ENCODE measurements at places on chromosomes 1 and 21.
A peak's percentile ranks its signal among the peaks of the same experiment; 100 is the strongest.

DNA sequence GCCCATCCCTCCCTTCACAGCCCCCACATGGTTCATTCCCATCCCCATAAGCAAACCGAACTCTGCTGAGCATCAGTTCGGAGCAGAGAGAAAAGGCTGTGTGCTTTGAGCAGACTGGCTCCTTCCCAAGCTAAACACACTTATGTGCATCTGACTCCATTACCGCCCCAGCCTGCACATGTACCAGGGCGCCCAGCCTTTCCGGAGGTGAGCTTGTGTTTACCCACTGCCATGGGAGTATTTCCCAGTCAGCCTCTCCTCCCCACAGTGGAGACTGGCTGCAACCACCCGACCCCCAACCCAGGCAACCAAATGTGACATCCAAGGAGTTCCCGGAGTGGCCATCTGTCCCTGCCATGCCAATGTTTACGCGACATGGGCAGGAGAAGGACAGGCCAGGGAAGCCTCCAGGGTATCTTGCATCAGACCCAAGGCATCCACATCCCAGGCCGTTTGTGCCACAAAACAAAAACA, 9.4 kb downstream of the TIAM1 start:
- H3K4me3 ChIP-seq: no peak overlapping the region
- H3K27ac ChIP-seq: no peak overlapping the region
- DNase-seq: no peak
- peaks cover 5% of the 10 kb centered on the region for H3K4me1 ChIP-seq
- peaks cover 3% of the 10 kb centered on the region for H3K36me3 ChIP-seq
- peaks cover 1% of the 10 kb centered on the region for H3K27me3 ChIP-seq

- H3K4me3 ChIP-seq: no peak overlapping the region
- no peak for DNase-seq
- peaks cover 10% of the 10 kb centered on the region for H3K4me1 ChIP-seq
- H3K36me3 ChIP-seq: peaks cover 19% of the 10 kb centered on the region
- H3K27ac ChIP-seq: no peak overlapping the region
- H3K27me3 ChIP-seq: no peaks in the 10 kb centered on the region
Measured at GRCh38 chr1:11158291-11158690, 30.9 kb upstream of the ANGPTL7 start.

- H3K4me1 ChIP-seq: no peaks in the 10 kb centered on the region
- no peaks in the 10 kb centered on the region for H3K27me3 ChIP-seq
- H3K4me3 ChIP-seq: no peak overlapping the region
- no peaks in the 10 kb centered on the region for H3K36me3 ChIP-seq
- no peak overlapping the region for H3K27ac ChIP-seq
Measured at GRCh38 chr1:173117761-173118160, 67.0 kb upstream of the TNFSF18 start.

DNA sequence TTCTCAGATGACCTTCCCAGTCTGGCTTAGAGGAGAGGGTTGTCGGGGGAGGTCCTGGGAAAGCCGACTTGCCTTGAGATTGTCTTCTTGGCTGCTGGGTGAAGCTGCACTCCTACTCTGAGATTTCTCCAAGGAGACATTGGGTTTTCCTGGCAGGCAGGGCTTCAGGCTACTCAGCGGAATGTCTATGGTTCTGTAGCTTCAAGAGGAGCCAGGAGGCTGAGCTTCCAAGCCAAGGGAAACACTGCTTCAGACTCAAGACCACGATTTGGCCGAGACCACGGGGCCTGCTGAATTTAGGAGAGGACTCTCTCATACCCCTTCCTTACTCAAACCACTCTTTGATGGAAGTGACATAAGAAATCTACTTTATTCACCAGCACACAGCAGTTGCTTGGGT, 67.8 kb downstream of the NTMT2 start:
- no peak overlapping the region for H3K4me3 ChIP-seq
- no peak for DNase-seq
- H3K4me1 ChIP-seq: no peaks in the 10 kb centered on the region
- H3K27me3 ChIP-seq: peaks cover 7% of the 10 kb centered on the region
- no peak overlapping the region for H3K27ac ChIP-seq
- H3K36me3 ChIP-seq: no peaks in the 10 kb centered on the region

- H3K4me3 ChIP-seq: no peak overlapping the region
- no peaks in the 10 kb centered on the region for H3K36me3 ChIP-seq
- no peaks in the 10 kb centered on the region for H3K27me3 ChIP-seq
- no peak overlapping the region for H3K27ac ChIP-seq
- DNase-seq: no peak
Measured at GRCh38 chr1:50183378-50184133, 74.8 kb downstream of the ELAVL4 start.

DNA sequence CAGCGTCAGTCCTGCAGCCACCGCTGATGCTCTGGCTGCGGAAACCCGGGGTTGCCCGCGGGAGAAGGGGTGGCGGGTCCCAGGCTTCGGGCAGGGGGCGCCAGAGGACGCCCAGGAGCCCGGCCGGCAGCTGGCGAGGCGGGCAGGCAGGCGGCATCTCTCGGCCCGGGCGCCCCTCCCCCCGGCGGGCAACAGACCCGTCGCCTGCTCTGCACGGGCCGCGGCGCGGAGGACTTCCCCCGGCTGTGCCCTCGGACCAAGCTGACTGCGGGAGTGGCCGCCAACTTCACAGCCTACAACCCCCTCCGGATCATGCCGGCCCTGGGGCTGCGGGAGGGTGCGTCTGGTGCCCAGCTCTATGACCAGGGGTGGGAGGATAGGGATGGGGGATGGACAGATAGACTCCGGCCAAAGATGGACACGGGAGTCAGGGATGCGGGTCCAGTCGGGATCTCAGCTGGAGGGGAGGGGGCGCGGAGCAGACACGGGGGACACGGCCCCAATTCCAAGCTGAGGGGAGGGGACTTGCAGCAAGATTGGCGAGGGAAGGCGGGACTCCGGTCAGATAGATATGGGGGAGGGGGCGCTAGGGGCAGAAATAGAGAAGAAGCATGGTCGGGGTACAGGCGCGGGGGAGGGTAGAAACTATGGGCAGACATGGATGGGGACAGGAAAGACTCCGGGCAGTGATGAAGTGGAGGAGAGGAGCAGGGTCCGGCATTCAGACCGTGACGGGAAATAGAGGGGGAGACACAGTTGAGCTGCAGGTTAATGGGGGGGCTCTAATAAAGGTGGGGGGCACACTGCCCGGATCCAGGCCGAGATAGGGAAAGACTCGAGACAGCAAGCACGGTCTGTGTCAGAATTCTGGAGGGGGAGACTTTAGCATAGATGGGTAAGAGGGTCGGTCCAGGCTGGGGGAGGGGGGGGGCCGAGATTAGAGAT, 1.1 kb downstream of the ADGRB2 start:
- DNase-seq: peak; percentile 73
- H3K27me3 ChIP-seq: peaks cover 55% of the 10 kb centered on the region
- H3K4me1 ChIP-seq: peaks cover 11% of the 10 kb centered on the region
- H3K36me3 ChIP-seq: no peaks in the 10 kb centered on the region
- peak overlapping the region; percentile 74 for H3K4me3 ChIP-seq

- H3K36me3 ChIP-seq: peaks cover 47% of the 10 kb centered on the region
- DNase-seq: no peak
- H3K4me1 ChIP-seq: no peaks in the 10 kb centered on the region
Measured at GRCh38 chr1:193083365-193084088, 21.7 kb downstream of the GLRX2 start.

- peaks cover 18% of the 10 kb centered on the region for H3K36me3 ChIP-seq
- no peaks in the 10 kb centered on the region for H3K27me3 ChIP-seq
- peak; percentile 16 for DNase-seq
- peak overlapping the region; percentile 98 for H3K27ac ChIP-seq
Measured at GRCh38 chr1:179082333-179082998, 596 bp downstream of the TOR3A start.

- DNase-seq: no peak
- H3K27ac ChIP-seq: peak overlapping the region; percentile 91
Measured at GRCh38 chr1:19484798-19485361, 459 bp downstream of the CAPZB start.

DNA sequence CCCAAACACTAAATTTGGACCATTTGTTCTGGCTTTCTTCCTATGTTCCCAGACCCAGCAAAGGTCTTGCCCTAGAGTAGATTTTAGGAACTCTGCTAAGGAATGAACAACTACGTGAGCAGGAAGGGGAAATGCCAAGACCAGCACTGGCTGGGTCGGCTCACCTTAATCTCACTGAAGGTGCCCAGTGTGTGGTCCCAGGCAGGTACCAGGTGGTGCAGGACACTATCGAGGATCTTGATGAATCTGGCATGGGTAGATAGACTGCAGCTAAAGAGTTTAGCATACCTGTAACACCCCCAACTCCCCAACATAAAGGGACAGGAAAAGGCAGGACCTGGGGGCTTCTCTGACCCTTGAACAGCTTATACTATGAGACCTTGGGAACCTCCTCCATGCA, 3.0 kb downstream of the HECTD3 start:
- no peak overlapping the region for H3K27ac ChIP-seq
- peaks cover 16% of the 10 kb centered on the region for H3K4me1 ChIP-seq
- peaks cover 32% of the 10 kb centered on the region for H3K36me3 ChIP-seq
- no peak for DNase-seq

GRCh38 chr1:185861630-185862029, 127.4 kb downstream of the HMCN1 start:
- no peak for DNase-seq
- no peaks in the 10 kb centered on the region for H3K36me3 ChIP-seq
- H3K4me1 ChIP-seq: no peaks in the 10 kb centered on the region

DNA sequence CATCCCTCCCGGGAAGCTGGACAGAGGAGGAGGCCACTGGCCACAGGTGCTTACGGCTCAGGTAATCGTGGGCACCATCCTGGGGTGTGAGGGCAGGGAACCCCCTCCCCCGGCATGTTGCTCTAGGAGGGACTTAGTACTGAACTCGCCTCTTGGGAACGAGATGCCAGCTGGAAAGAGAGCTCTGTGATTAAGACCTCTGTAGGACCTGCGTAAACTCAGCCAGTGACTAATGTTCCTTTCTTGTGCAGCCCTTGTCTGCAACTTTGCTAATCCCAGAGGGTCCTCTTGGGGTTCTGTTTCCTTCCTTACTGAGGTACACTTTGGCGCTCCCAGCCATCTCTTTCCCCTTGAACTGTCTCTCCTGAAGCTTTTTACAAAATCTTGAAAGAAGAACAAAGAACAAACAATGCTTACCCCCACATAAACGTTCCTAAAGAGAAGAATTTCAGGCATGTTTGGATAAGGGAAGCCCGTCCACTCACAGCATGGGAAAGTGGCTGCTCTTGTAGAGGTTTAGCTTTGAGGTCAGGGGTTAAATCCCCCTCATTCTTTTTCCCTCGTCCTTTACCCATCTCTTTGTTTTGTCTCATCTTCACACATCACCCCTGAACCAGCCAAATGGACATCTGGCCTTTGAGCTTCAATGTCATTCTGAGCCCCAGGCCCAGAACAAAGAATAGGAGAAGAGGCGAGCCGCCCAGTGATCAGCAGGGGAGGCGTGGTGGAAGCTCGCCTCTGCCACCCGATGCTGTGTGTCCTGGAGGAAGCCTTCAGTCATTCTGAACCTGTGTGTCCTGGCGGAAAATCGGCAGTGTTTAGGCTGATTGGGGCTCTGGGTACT, 37.4 kb downstream of the CITED4 start:
- peak overlapping the region; percentile 39 for H3K27ac ChIP-seq
- no peak overlapping the region for H3K4me3 ChIP-seq

DNA sequence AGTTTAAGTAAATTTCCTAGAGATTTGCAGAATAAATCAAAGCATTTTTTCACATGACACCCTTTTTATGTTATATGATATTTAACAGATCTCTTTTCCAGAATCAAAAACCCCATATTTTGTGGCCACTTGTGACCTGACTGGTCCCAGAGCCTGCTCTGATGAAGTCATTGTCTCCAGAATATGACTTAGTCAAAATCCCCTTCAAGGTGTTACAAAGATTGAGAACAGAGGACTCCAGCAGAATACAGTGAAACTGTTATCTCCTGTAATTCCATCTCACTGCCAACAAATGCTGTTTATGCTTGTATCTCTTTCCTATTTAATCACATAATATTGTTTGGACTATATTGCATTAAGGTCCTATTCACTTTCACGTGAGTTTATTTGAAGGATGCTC, 25.6 kb downstream of the RGS1 start:
- no peak overlapping the region for H3K27ac ChIP-seq
- H3K4me3 ChIP-seq: no peak overlapping the region
- H3K4me1 ChIP-seq: peaks cover 8% of the 10 kb centered on the region
- no peaks in the 10 kb centered on the region for H3K36me3 ChIP-seq
- DNase-seq: no peak

- H3K4me3 ChIP-seq: peak overlapping the region; percentile 94
- peak overlapping the region; percentile 62 for H3K27ac ChIP-seq
Measured at GRCh38 chr1:44777969-44778635, 2.8 kb downstream of the RPS8 start.

DNA sequence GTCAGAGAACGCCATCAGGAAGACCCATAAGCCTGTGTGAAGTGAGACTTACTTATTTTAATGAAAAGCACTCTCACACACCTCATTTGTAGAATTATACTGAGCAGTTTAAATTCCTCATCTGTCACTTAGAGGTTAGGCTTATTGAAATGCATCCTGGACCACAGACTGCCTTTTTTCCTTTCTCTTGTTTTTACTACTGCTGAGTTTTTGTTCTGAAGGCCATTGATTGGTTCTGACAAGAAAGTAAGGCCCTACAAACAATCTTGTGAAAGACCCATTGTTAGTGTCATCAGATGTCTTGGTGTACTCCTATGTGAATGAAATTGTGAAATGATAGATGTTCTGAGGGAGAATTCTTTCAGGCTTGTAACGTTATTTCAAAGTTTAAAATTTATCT, 1343.3 kb upstream of the ADGRL2 start:
- no peak overlapping the region for H3K4me3 ChIP-seq
- H3K36me3 ChIP-seq: no peaks in the 10 kb centered on the region

- DNase-seq: no peak
- no peak overlapping the region for H3K27ac ChIP-seq
- H3K27me3 ChIP-seq: no peaks in the 10 kb centered on the region
- no peaks in the 10 kb centered on the region for H3K4me1 ChIP-seq
- H3K36me3 ChIP-seq: no peaks in the 10 kb centered on the region
Measured at GRCh38 chr1:164735315-164736052, 176.5 kb downstream of the PBX1 start.

GRCh38 chr1:27601771-27602461, 2.0 kb downstream of the AHDC1 start:
- peaks cover 2% of the 10 kb centered on the region for H3K27me3 ChIP-seq
- H3K4me3 ChIP-seq: peak overlapping the region; percentile 76
- H3K36me3 ChIP-seq: no peaks in the 10 kb centered on the region
- H3K27ac ChIP-seq: no peak overlapping the region

DNA sequence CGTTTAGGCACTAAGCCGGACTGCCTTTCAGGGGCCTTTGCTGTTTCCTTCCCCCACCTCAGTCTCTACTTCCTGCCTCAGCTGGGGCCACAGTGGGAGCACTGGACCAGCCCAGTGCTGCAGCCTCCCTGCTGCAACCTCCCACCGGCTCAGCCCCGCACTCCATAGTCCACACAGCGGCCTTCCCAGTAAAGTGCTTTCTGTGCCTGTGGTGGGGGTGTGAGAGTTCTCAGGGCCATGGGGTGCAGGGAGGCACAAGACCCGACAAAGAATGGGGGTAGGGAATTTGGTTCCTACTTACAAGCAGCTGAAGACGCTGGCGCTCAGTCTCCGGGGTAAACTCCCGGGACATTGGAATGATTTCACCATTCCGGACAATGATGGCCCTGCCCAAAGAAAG, 3.5 kb downstream of the PPM1J start:
- H3K4me1 ChIP-seq: peaks cover 24% of the 10 kb centered on the region
- H3K36me3 ChIP-seq: no peaks in the 10 kb centered on the region
- no peak overlapping the region for H3K4me3 ChIP-seq
- DNase-seq: no peak
- H3K27ac ChIP-seq: no peak overlapping the region
- peaks cover 42% of the 10 kb centered on the region for H3K27me3 ChIP-seq

Data from T-helper 2 cell treated with Interferon-gamma antibody and Interleukin-4, amounts not matched to agents 5 μg/mL and 100 μg/mL, for 36 hours (primary cell).